ENCODE measurements at places on chromosomes 6 and 20.

DNA sequence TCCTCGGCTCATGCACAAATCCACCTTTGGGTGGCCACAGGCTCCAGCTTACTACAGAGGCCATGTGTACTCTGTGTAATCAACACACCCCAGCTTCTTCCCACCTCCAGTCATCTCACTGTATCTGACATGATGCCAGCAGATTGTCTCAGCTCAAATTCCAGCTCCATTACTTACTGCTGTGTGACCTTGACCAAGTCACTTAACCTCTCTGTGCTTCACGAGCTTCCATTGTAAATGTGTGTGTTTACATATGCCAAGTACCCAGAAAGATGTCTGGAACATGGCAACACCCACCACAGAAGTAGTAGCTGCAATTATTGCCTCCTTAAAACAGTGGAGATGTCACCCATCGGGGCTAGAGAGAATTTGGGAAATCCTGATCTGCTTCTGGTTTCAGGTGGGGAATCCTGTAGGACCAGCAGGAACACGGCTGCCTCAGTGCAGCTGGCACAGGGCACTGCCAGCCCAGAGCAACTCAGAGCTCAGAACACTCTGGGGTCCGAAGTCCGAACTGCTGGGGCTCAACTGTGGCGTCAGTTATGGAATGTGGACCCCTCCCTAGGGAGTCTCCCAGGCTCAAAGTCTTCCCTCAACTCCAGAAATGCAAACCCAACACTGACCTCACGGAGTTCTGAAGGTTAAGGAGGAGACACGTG lies 21.2 kb upstream of the HLA-B start:
- no peak for DNase-seq

GRCh38 chr20:47359530-47360296 lies 3.2 kb upstream of the ZMYND8 start:
- DNase-seq = no peak

GRCh38 chr20:39623584-39624234 lies 661.6 kb downstream of the DHX35 start:
- no peak for DNase-seq

DNA sequence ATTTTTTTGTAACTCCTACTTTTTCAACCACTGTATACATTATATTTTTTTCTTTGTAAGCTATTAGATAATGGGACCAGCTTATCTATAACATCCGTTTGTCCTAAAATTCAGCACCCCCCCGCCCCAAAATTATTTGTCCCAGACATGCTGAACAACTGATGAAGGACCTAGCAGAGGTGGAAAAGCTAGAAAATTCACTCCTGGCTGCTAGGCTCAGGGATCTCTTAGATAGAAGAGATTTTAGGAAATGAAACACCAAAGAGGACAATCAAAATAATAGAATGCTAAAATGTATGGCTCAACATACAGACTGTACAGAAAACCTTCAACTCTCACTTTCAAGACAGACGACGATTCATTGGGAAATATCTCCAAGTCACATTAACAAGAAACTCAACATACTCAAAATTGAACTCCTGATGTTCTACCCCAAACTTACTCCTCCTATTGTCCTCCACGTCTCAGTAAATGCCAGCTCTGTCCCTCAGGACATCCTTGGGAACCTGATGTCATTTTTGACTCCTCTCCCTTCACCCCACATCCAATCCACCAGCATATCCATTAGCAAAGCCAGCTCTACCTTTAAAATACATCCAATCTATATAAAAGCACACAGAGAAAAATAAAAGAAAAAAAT lies 4.7 kb downstream of the SOD2 start:
- no peak for DNase-seq

- no peak for DNase-seq
Observed at GRCh38 chr6:20693466-20694063, 159.3 kb downstream of the CDKAL1 start.

- no peak for DNase-seq
Observed at GRCh38 chr6:43983191-43983590, 144.1 kb downstream of the MRPL14 start.

GRCh38 chr6:101818051-101818450 lies 424.5 kb downstream of the GRIK2 start:
- DNase-seq = no peak

- no peak for DNase-seq
Observed at GRCh38 chr6:397056-397455, 5.5 kb downstream of the IRF4 start.

DNA sequence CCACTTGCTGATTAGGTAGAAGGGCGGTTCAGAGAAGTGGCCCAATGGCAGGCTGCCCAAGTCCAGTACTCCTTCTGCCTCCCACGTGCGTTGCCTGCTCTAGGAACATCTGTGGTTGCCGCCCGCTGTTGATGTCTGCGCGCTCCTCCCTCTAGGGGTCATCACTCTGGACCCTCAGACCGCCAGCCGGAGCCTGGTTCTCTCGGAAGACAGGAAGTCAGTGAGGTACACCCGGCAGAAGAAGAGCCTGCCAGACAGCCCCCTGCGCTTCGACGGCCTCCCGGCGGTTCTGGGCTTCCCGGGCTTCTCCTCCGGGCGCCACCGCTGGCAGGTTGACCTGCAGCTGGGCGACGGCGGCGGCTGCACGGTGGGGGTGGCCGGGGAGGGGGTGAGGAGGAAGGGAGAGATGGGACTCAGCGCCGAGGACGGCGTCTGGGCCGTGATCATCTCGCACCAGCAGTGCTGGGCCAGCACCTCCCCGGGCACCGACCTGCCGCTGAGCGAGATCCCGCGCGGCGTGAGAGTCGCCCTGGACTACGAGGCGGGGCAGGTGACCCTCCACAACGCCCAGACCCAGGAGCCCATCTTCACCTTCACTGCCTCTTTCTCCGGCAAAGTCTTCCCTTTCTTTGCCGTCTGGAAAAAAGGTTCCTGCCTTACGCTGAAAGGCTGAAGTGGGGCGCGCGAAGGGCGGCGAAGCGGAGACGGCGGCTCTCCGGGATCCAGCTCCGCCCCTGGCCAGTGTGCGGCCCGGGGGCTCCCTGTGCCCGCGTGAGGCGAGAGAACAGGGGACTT lies 8.5 kb downstream of the TRIM15 start:
- no peak for DNase-seq

DNA sequence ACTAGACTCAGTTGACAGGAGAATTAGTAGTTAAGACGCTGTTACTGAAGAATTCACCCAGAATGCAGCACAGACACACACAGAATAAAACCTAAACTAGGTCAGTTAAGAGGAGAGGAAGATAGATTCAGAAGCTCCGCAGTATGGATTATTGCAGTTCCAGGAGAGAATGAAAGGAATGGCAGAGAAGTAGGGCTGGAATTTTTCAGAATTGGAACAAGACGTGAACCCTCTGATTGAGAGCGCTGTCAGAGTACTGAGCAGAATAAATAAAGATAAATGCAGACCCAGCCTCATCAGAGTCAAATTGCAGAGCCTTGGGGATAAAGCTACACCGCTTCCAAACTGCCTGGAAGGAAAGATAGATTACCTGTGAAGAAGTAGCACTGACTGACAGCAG lies 344.6 kb downstream of the FARS2 start:
- DNase-seq = no peak

- DNase-seq = no peak
Observed at GRCh38 chr6:62528894-62529526, 243.0 kb upstream of the KHDRBS2 start.

DNA sequence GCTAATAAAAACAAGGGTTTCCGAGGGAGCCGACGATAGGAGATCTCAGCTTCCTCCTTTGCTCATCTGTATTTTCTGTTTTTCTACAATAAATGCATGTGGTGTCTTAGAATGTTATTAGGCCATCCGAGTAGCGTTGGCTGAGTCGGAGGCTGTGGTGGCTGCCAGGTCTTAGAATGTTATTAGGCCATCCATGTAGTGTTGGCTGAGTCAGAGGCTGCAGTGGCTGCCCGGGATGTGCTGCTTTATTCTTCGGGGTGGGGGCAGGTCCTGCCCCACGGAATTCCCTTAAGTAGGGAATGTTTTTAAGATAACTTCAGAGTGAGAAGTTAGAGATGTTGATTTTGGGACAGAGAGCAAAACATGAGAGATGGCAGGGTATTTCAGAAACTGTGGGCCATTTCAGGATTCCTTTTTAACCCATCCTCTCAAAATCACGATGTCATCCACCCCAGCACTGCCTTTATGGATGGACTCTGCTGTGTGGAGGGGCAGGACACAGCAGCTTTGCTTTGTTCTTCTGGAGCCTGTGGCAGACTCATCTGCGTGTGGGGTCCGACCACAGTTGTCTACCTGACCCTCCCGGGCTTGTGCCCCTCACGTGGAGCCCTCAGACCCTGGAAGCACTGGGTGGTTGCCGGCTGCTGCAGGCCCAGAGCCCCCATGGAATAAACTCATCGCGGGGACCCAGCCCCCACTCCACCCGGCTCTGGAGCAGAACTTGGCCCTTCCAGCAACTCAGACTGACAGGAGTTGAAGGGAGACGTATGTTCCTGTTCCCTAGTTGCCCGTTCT lies 20.4 kb downstream of the OSBPL2 start:
- no peak for DNase-seq

DNA sequence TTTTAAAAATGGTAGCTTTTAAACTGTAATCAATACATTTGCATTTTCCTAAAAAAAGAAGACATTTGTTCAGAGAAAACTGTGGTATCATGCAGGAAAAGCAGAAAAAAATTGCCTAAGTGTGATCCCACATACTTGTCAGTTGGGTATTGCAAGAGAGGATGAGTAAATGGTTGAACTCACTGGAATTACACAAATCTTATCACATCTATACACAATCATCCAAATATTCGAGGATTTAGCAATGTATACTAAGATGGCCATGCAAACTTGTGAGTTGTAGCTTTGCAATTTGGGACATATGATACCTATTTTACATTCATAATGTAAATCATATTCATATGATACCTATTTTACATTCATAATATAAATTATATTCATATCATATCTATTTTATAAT lies 58.2 kb upstream of the GJE1 start:
- no peak for DNase-seq

- DNase-seq = no peak
Observed at GRCh38 chr6:153949616-153950015, 89.4 kb upstream of the OPRM1 start.

DNA sequence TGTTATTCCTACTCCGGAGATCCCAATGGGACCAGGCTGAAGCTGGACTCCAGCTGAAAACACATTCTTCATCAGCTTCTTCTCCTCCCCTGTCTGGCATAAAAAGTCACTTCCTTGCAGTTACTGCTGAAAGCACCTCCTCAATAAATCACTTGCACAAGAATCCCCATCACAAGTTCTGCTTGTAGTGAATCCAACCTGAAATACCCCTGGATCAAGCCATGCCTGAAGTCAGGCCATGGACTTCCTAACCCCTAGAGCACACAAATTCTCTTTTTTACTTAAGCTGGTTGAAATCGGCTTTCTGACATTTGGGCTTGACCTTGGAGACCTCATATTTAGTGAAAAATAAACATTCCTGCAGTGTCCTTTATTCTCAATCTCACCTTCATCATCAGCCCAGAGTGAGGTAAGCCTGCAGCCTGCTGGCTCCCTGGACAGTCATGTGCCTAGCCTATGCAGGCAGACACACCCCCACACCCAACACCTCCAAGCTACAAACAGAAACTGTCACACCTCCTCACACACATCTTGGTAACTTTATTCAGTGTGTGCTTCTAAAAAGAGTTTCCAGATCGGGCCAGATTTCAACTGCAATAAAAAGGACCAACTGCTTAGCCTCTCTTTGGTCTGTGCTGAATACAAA lies 51.5 kb upstream of the PTPRT start:
- DNase-seq = no peak

DNA sequence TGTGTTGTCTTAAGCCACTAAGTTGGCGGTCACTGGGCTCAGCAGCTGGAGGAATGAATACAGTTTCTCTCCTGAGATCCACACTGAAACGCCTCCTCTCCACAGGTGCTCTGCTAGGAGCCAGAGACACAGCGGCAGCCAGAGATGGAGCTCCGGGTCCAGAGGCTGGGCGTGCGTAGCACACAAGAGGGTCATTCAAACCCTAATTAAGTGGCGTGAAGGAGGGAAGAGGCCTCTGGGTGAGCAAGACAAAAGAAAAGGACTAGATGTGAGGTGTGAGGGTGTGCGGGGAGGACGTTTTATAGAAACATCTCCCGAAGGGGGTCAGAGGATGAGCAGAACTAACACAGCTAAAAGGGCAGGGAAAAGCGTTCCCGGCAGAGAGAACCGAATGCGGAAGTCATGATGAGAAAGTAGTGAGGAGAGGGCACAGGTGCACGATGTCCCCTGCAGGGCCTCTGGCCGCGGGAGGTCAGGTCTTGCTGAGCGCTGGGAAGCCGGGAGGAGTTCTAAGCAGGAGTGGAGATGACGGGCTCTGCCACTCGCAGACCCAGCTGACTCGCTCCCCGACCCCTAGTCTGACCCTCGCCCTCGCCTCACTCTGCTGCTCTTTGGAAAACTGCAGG lies 54.4 kb downstream of the BMP7 start:
- no peak for DNase-seq

GRCh38 chr6:117558818-117559217 lies 43.5 kb downstream of the GOPC start:
- no peak for DNase-seq

Data from stimulated activated CD8-positive, alpha-beta memory T cell treated with anti-CD3 and anti-CD28 coated beads, Interleukin-4, amount 100 ng/mL, for 1 hour (primary cell).